Fibroblast of skin of scalp (primary cell): ENCODE measurements at places on chromosomes 12 and 14.

DNA sequence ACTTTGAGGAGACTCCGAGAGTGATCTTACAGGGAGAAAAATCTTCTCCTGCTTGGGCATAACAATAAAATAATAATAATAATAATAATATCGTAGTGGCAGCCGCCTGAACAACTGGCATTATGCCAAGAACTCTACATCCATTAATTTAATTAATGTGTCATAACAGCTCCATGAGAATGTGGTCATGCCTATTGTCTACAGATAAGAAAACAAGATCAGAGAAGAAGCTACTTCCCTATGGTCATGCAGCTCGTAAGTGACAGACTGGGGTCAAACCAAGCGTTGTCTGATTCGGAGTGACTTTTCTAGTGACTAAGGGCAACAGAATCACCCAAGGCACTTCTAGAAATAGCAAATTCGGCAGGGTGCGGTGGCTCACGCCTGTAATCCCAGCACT is 11.7 kb downstream of the PROX2 start:
- DNase-seq: no peak

- DNase-seq: no peak
Measured at GRCh38 chr12:129332286-129332685, 479.0 kb downstream of the GLT1D1 start.

GRCh38 chr12:76413121-76413520 is 64.9 kb upstream of the BBS10 start:
- no peak for DNase-seq

GRCh38 chr14:20757965-20758364 is 10.2 kb upstream of the EDDM3B start:
- no peak for DNase-seq

DNA sequence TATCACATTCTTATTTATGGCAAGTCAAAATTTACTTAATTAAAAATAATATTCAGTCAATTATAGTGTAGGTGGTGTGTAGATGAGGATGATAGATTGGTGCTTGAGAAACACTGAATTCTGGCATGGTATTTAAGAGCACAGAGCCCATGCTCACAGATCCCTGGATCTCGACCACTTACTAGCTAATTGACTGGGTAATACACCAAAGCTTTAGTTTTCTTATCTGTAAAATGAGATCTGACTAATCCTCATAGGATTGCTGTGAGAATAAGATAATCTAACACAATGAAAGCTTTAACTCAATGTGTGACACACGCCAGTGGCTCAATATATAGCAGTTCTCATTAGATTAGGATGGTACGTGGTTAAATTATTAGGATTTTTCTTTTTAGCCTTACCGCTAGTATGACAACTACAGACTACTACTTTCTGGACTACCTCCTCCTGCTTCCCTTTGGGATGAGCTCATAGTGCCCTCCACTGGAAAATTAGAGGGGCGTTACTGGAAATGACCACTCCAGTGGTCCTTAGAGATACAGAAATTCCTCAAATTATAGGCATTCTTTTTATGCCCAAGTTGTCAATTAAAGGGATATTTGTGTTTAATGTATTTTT is 482.8 kb upstream of the TBX3 start:
- DNase-seq: peak; percentile 65

DNA sequence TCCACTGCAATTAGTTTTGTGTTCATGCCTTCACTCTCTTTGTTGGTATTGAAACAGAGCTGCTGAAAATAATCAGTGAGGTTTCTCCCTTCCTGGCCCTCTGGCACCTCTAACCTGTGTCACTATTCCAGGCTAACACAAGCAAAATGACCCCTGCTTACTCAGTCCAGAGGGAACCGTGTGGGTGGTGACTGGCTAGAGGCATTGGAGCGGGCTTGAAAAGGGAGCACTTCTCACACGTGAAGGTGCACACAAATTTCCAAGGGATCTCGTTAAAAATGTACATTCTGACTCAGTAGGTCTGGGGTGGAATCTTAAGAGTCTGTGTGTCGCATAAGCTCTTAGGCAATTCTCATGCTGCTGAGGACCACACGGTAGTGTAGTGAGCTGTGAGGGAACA is 1.3 kb upstream of the SLC24A4 start:
- DNase-seq: no peak
